ENCODE measurements at places on chromosomes 7 and 10.

DNA sequence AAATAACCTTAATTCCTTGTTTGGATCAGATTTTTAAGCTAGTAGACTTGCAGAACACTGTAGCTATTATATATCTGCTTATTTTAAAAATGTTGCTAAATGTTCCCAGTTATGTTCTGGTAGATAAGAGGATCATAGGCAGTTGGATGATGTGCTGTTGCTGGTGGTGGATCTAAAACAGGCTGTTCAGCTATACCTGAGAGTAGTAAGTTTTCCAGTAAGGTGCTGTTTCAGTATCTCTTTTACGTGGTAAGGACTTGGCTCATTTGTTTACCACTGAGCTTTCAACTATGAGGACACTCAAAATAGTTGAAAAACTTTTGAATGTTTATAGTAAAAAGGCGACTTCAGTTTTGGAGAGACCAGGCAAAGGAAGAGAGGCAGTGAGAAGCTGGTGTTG lies 180.9 kb downstream of the CDK14 start:
- DNase-seq: no peak

GRCh38 chr10:114255227-114255626 lies 16.2 kb downstream of the VWA2 start:
- DNase-seq: no peak

DNA sequence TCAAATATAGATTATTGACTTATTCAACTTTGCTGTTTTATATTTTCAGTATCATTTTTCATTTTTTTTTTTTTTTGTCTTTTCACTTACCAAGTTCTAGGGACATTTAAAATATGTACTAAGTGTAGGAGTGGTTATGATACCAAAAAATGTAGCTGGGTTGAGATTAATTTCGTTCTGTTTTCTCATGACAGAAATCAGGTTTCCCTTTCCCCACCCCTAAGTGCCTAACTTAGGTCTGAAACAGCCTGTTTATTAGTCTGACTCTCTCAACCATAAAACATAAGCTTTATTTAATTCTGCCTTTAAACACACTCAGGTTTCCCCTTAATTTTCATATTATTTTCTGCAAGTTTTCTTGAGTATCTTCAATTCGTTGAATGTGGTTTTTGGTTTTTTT lies 22.1 kb downstream of the TMEM106B start:
- DNase-seq: no peak

- DNase-seq: no peak
These were observed 130.2 kb downstream of the KCNMA1 start for GRCh38 chr10:77507291-77507880.

- peak; percentile 72 for DNase-seq
These were observed 5.2 kb downstream of the DMBT1 start for GRCh38 chr10:122565766-122566206.

- no peak for DNase-seq
These were observed 337.5 kb upstream of the KCND2 start for GRCh38 chr7:119935418-119936025.

- DNase-seq: no peak
These were observed 1.2 kb upstream of the FAM241B start for GRCh38 chr10:69628891-69629290.

Measured in activated CD4-positive, alpha-beta T cell treated with anti-CD3 and anti-CD28 coated beads for 4 hours (primary cell).